Kidney (tissue), 22 donors: ENCODE measurements at places on chromosomes 12 and 14. TPM values are rescaled to one million over a fixed set of nuclear protein-coding genes. Genes with fewer than 3 reads are reported as not detected.

Gene RNASE1
- total RNA-seq: 201 TPM

Gene GDF3
- total RNA-seq: 0.66 TPM

Gene AICDA
- not detected for total RNA-seq

Gene RFLNA
- 0.76 TPM for total RNA-seq

Gene MGAT4C
- total RNA-seq: 0.16 TPM
